Pericardium fibroblast (primary cell): ENCODE measurements at places on chromosomes 3 and 15. TPM values are rescaled to one million over a fixed set of nuclear protein-coding genes. Genes with fewer than 3 reads are reported as not detected.

The CKMT1B gene
- not detected in 2 replicates for total RNA-seq

The CILP gene
- total RNA-seq: 0.93 and 2.8 TPM in 2 replicates

The CLRN1 gene
- not detected in 2 replicates for total RNA-seq

The ZNF592 gene
- total RNA-seq: 7.1 and 7.7 TPM in 2 replicates

The PSTPIP1 gene
- total RNA-seq: 0.23 and 0.85 TPM in 2 replicates

The PODXL2 gene
- 4.2 and 6.1 TPM in 2 replicates for total RNA-seq

The TERC gene
- total RNA-seq: 147 TPM in 2 replicates

The EFHB gene
- total RNA-seq: 0.58 and 7.8 TPM in 2 replicates
